ENCODE measurements at places on chromosomes 6 and 20.

DNA sequence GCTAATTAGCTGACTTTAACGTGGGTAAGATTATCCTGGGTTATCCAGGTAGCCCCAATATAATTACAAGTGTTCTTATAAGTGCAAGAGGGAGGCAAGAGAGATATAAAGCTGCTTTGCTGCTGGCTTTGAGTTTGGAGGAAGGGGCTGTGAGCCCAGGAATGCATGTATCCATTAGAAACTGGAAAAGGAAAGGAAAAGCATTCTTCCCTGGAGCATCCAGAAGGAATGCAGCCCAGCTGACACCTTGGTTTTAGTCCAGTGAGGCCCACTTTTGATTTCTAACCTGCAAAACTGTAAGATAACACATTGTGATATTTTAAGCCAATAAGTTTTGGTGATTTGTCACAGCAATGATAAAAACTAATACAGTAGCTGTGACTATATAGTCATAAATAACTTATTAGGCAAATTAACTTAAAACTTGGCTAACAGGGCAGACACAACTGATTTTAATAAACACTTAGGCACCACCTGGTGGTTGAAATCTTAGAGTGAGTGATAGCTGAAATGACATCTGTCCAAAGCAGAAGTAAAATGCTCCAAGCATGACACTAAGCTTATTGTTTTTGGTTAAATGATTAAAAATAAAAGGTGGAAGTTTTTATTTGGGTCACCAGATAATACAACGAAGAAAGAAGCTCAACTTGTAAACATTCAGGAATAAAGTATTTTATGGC, 35.6 kb downstream of the ADGRF4 start:
- H3K27ac ChIP-seq, result no peak overlapping the region
- DNase-seq, result no peak

- H3K27ac ChIP-seq, result no peak overlapping the region
- no peak for DNase-seq
- H3K36me3 ChIP-seq, result no peaks in the 10 kb centered on the region
- no peak overlapping the region for H3K4me3 ChIP-seq
- no peaks in the 10 kb centered on the region for H3K27me3 ChIP-seq
Observed at GRCh38 chr6:139439349-139439748, 64.9 kb upstream of the CITED2 start.

- H3K4me1 ChIP-seq, result no peaks in the 10 kb centered on the region
- H3K4me3 ChIP-seq, result no peak overlapping the region
- H3K36me3 ChIP-seq, result no peaks in the 10 kb centered on the region
- no peak overlapping the region for H3K27ac ChIP-seq
Observed at GRCh38 chr6:56787209-56787608, 144.5 kb upstream of the DST start.

- H3K27ac ChIP-seq, result peak overlapping the region; percentile 31
- peak; percentile 47 for DNase-seq
- H3K4me1 ChIP-seq, result no peaks in the 10 kb centered on the region
- H3K27me3 ChIP-seq, result no peaks in the 10 kb centered on the region
- no peaks in the 10 kb centered on the region for H3K36me3 ChIP-seq
Observed at GRCh38 chr6:131062241-131063027, 611 bp downstream of the EPB41L2 start.

DNA sequence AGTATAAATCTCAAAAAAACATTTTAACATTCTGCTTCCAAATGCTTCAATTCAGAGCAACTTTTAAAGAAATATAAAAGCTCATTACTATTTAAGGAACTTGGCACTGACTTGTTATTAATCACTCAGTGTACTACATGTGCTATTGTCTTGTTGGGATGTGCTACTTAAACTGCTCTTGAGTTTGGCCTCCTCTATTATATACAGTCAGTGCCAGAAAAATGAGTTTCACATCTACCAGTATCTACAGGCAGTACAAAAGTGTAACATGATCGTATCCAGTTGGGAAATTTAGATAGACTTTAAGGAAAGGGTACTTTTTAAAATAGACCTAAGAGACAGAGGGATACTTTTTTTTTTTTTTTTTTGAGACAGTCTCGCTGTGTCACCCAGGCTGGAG, 627.3 kb upstream of the SLC35B3 start:
- no peaks in the 10 kb centered on the region for H3K27me3 ChIP-seq
- DNase-seq, result no peak
- H3K4me3 ChIP-seq, result no peak overlapping the region

GRCh38 chr6:39153766-39154397, 38.9 kb upstream of the SAYSD1 start:
- no peak overlapping the region for H3K4me3 ChIP-seq
- no peaks in the 10 kb centered on the region for H3K36me3 ChIP-seq
- H3K27ac ChIP-seq, result no peak overlapping the region
- no peak for DNase-seq
- no peaks in the 10 kb centered on the region for H3K4me1 ChIP-seq
- no peaks in the 10 kb centered on the region for H3K27me3 ChIP-seq

All from right lobe of liver (tissue), 6 donors.